ENCODE measurements at places on chromosomes 1 and 21.

GRCh38 chr1:210777914-210778313 lies 356.0 kb downstream of the KCNH1 start:
- DNase-seq: no peak

DNA sequence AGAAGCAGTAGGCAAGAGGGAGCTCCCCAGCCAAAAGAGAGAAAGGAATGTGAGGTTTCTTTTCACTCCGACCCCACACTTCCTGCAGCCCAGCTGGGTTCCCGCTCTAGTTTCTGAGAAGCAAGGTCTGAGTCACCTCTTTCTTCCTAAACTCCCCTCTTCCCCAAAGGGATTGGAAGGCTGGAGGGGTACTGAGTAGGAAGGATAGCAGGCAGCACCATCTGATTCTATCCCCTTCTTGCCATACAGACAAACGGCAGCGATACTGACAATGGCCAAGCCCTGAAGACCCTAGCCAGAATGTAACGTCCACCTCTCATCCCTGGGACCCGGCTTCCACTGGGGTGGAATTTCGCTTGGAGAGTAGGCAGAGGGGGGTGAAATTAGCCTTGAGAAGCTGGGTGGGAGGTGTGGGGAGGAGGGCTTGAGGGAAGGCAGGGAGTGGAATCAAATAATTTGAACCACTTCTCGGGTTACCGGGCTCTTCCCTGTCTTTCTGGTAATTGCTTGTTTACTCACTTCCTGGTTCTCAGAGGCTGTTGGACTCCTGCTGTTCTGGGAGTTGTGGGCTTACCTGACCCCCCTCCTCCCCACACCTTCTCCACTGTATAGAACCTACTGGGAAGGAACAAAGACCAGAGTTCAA lies 13.2 kb downstream of the IER5 start:
- no peak for DNase-seq

DNA sequence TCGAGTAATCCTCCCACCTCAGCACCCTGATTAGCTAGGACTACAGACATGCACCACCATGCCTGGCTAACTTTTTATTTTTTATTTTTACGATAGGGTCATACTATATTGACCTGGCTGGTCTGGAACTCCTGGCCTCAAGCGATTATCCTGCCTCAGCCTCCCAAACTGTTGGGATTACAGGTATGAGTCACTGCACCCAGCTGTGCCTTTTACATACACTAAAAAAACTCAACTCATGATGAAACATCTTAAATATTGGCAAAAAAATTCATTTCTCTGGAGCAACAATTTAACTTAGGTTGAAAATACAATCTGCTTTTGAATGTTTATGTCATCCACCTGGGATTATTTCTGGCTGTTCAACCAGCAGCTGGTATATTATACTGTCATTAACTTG lies 598.3 kb upstream of the ZP4 start:
- no peak for DNase-seq

- DNase-seq: no peak
These were observed 17.7 kb downstream of the TUT4 start for GRCh38 chr1:52534928-52535764.

DNA sequence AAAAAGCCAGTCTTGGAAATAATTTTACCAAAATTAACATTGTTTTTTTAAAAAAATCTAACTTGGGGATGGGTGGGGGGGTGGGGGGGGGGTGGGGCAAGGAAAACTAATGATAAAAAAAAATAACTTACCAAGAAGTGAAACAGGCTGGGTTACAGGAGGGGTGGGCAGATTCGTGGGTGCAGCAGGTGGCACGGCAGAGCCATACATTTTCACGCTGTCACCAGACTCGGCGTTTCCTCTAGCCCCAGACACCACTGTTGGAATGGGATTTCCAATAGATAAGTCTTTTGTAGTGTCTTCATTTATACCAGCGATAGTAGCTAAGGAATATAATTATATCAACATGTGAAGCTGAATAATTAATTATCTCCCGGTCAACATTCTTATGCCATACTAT lies 25.4 kb downstream of the SOD1 start:
- no peak for DNase-seq

GRCh38 chr21:45404730-45405270 lies at the start of gene COL18A1:
Gene COL18A1, plus strand, starts transcription at chr21:45405165. Its CDS starts 66 bp downstream, at chr21:45405231.
- DNase-seq: no peak

DNA sequence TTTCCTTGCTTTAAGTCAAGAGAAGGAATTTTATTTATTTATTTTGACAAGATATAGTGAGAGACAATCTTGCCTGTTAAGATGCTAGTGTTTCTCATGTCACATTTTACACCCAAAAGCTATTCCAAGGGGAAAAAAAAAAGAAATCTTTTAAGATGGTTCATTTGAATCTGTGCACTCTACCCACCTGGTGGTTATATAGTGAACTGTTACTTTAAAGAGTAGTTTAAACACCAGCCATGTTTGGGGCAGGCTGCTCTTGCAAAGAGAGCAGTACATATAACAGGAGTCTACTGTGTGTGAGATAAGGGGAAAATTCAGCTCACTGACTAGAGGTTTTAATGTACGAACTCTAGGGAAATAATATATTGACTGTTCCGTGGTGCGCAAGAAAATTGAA lies 3.3 kb upstream of the ELAVL4 start:
- no peak for DNase-seq

- DNase-seq: no peak
These were observed 91.9 kb upstream of the TSPAN2 start for GRCh38 chr1:115181231-115181630.

DNA sequence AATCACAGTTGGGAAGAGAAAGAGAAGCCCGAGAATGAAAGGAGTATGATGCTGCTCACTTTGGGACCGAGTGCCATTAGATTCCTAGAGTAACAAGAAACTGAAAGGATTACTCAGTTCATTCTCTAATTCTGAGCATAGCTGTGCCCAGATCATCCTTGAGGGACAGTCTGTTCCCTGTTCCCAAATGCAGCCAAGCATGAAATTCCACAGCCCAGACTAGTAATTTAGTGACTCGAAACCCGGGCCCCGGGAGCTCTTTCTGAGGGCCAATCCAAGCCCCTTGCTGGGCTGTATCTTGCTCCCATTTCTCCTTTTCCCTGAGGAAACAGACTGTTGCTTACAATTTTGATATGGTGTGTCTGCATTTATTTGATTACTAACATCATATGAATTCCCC lies 30.0 kb upstream of the ETS2 start:
- DNase-seq: no peak

GRCh38 chr1:114082304-114082630 lies 71.4 kb downstream of the SYT6 start:
- no peak for DNase-seq

DNA sequence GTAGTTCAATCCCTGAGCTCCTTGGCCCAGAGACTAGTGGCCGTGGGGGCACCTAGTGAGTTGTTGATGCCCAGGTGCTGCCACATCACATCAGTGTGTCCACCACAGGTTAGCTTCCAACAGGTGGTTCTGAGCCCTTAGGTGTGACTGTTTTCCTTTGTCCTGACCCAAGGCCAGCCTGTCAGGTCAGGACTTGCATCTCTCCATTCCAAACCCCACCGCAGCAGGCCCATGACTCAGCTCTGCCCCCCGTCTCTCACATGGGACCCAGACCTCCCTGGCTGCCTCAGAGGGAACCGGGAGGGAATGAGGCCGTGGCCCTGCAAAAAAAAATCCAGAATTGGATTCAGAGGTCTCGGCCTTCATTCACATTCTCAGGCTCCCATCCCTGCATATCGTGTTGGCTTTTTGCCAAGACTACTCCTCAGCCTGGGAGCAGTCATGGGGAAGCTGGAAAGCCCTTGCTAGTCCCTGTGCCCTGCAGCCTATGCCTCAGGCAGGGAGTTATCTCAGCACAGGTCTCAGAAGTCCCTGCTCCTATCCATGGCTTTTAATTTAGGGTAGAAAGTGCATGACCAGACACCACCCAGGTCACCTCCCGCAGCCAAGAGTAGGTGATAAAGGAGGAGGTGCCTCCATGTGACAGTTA lies 7.2 kb downstream of the INAVA start:
- DNase-seq: no peak

GRCh38 chr1:56867491-56867890 lies 12.9 kb downstream of the C8A start:
- DNase-seq: no peak

DNA sequence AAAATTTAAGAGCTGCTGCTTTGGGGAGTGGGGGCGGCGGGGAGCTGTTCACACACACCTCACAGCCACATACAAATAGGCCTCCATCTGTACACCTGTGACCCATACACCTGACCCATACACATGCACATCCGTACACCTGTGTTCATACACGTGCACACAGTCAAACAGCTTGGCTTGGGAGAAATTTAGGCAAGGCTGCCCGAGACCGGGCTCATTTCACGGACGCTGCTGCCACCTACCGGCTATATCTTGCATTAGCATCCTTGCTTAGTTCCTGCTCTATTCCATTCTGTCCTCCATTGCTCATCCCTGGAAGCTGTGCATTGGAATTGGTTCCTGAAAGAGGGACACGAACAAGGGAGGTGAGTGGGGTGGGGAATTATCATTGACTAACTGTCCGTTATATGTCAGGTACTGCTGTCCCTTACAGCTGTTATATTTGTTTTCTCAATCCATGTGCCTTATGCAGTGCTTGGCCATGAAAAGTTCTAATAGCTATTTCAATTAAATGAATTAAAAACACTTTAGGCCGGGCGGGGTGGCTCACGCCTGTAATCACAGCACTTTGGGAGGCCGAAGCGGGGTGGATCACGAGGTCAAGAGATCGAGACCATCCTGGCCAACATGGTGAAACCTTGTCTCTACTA lies 37.1 kb upstream of the EPB41 start:
- DNase-seq: peak; percentile 78

DNA sequence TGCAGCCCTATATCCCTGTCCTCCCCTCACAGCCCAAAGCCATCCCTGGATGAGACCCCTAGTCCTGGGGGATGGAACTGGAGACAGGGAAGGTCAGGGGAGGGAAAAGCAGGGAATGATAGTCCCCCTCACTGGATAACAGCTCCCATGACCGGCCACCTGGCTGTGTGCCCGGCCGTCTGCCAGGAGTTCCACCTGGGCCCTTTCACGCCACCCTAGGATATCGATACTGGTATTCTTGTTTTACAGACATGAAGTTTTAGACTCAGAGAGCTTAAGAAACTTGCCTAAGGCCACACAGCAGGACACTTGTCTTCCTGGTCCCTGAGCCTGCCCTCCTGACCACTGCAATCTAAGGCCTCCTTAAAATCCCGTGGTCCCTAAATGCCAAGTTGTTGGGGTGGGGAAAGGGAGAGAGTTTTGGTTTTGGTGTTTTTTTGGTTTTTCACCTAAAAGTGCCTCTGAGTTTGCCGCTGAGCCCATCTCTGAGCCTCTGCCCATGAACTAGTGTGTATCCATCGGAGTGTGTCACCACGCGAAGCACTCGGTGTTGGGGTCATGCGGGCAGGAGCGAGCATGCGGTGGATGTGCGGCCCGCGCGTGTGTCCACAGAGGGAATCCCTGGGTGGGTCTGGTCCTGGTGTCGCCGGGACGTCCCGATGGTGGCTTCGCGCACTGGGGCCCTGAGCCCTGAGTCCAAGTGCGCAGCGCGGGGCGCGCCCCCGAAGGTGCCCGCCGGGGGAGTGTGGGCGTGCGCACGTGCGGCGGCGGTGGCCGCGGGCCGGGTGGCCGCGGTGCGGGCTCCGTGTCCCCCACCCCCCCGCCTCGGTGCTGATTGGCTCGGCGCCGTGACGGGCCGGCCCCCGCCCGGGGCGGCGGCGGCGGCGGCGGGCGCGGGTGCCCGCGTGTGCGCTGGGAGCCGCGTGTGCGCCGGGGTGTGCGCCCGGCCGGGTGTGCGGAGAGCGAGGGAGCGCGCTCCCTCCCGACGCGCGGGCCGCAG lies at the start of gene EPHA8:
TSS of gene EPHA8 (plus strand) at position 906 of the 1,000 bp plus-strand sequence. CDS start 147 bp downstream, outside the sequence.
- DNase-seq: no peak

GRCh38 chr1:59150577-59151386 lies 146.1 kb upstream of the FGGY start:
- no peak for DNase-seq

GRCh38 chr1:21752186-21752585 lies 30.8 kb downstream of the USP48 start:
- no peak for DNase-seq

DNA sequence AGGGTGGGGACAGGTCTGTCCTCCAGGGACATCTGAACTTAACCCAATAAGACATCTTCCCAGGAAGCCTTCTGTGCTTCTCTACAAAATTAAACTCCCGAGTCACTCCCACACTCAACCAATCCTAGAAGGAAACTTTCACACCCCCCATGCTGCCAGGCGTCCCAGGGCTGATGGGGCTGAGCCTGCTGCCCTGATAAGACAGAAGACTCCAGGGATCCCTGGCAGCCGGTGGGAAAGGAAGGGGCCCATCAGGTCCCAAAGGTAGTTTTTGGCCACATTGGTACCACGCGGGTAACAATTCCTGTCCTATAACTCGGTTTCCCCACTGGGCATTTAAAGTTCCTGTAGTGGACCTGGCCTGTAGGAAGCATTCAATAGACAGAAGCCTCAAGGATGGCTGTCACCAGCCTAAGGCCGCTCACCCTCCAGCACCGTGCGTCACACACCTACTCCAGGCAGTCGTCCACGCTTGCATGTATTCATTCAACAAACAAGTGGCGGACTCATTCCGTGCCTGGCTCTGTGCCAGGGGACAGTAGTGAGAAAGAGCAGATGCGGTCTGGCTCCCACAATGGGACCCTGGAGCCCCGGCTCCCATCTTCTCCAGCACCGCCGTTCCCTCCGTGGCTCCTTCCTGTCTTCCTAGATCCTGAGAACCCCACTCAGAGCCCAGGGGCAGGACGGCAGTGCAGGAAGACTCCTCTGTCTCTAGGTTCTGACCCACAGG lies 465.2 kb downstream of the NPHP4 start:
- no peak for DNase-seq

DNA sequence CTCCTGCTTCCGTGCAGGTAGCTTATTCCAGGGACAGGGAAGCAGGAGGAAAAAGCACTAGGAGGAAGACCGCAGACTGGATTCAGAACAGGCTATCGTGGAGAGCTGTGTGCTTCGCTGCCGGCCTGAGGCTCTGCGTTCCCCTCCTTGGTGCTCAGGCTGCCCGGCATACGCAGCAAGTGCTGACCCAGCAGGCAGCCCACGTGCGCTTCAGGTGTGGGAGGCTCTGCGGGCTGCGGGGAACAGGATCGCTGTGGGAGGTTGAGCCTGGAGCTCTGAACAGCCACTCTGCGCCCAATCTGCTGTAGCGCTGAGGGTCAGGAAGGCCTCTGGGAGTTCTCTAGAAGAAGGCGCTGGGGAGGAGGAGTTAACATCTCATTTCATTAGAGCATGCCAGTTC lies 27.9 kb downstream of the DOP1B start:
- DNase-seq: no peak

- no peak for DNase-seq
These were observed 15.0 kb downstream of the BATF3 start for GRCh38 chr1:212684521-212685090.

- DNase-seq: no peak
These were observed 1.2 kb upstream of the H6PD start for GRCh38 chr1:9233241-9233941.

- DNase-seq: no peak
These were observed 27.2 kb downstream of the WLS start for GRCh38 chr1:68204977-68205630.

All from effector CD4-positive, alpha-beta T cell (primary cell).